ENCODE measurements at places on chromosomes 4 and X.

GRCh38 chr4:124234771-124235170 lies 477.8 kb downstream of the ANKRD50 start:
- DNase-seq: no peak

GRCh38 chrX:138745196-138745595 lies 33.7 kb upstream of the FGF13 start:
- DNase-seq: no peak

DNA sequence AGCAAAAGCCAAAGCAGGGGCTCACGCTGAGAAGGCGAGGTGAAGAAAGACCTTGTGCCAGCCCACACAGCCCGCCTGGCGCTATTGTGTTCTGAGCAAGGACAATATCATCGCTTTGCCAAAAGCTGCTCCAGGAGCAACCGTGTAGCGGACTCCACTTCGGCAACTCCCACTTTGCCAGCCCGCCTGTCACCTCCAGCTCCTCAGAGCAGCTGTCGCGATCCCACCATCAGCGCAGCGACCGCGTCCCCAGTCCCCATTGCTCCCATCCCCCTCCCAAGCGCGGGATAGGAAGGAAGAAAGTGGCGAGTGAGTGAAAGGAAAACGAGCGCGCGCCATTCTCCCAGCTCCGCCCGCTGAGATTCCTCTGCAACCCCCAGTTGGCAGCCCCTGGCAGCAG lies 759 bp downstream of the ZC4H2 start:
- no peak for DNase-seq

DNA sequence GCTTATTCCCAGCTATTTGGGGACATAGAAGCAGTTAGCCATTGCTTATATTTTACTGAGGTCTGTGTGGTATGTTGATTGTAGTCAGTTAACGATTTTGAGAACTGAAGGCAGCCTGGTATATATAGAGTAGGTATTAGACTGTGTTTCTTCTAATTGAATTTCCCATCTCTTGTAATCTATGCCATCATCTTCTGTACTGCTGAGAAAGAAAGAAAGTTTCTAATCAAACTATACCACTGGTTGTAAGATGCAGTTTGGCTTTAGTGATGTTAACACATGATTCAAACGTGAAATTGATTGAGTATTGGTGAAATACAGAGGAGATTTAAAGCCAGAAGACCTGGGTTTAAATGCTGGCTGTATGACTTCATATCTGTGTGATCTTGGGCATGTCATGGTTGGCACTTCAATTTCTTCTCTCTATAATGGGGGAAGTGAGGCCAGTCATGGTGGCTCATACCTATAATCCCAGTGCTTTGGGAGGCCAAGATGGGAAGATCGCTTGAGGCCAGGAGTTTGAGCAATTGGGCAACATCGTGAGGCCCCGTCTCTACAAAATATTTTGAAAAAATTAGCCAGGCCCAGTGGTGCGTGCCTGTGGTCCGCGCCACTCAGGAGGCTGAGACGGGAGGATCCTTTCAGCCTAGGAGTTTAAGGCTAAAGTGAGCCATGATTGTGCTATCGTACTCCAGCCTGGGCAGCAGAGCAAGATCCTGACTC lies 11.6 kb downstream of the HTT start:
- no peak for DNase-seq

GRCh38 chrX:139078761-139079280 lies 367.3 kb upstream of the FGF13 start:
- DNase-seq: no peak

- DNase-seq: no peak
Observed at GRCh38 chr4:88178626-88179231, 20.3 kb upstream of the ABCG2 start.

GRCh38 chr4:150425161-150425560 lies 156.8 kb upstream of the MAB21L2 start:
- no peak for DNase-seq

GRCh38 chr4:1628892-1629698 lies 55.0 kb downstream of the FAM53A start:
- DNase-seq: no peak

GRCh38 chr4:6093671-6094070 lies 75.4 kb upstream of the C4orf50 start:
- no peak for DNase-seq

- DNase-seq: peak; percentile 0
Observed at GRCh38 chrX:129875669-129876068, 30.3 kb upstream of the UTP14A start.

GRCh38 chr4:155787113-155787710 lies 28.4 kb downstream of the GUCY1B1 start:
- DNase-seq: peak; percentile 2

GRCh38 chr4:168600796-168601583 lies 104.1 kb downstream of the PALLD start:
- peak; percentile 77 for DNase-seq

GRCh38 chr4:110702326-110702725 lies 79.4 kb upstream of the PITX2 start:
- no peak for DNase-seq

- DNase-seq: no peak
Observed at GRCh38 chr4:2289955-2290333, 28.0 kb upstream of the MXD4 start.

- DNase-seq: peak; percentile 29
Observed at GRCh38 chr4:20615486-20616260, 84.6 kb upstream of the PACRGL start.

GRCh38 chrX:129659861-129660260 lies 5.1 kb upstream of the APLN start:
- no peak for DNase-seq

GRCh38 chr4:134505511-134505910 lies 303.9 kb upstream of the PABPC4L start:
- no peak for DNase-seq

GRCh38 chr4:188649635-188650034 lies 510.4 kb downstream of the TRIML1 start:
- no peak for DNase-seq

GRCh38 chrX:154490021-154490413 lies 412 bp downstream of the SLC10A3 start:
- no peak for DNase-seq

GRCh38 chr4:141142423-141142822 lies 9.2 kb upstream of the RNF150 start:
- DNase-seq: no peak

DNA sequence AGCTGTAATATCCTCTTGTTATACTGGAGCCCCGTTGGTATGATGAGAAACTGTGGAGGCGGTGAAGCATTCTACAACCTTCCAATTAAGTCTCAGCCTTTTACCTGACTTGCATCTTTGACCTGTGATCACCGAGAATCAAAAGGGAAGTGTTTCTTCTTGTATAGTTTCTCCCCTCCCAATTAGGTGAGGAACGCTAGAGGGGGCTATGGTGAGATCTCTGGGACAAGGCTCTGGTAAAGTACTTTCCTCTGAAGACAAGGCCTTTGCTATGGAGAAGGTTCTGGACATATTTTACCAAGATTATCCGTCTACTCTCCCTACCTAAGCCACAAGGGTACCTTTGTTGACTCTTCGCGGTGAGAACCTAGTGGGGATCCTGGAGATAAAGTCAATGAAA lies 111.3 kb downstream of the CBLL2 start:
- DNase-seq: no peak

- no peak for DNase-seq
Observed at GRCh38 chrX:75522565-75523431, at the start of gene ZDHHC15. ZDHHC15 (minus strand) TSS chrX:75523037; CDS start chrX:75523024, 13 bp downstream.

DNA sequence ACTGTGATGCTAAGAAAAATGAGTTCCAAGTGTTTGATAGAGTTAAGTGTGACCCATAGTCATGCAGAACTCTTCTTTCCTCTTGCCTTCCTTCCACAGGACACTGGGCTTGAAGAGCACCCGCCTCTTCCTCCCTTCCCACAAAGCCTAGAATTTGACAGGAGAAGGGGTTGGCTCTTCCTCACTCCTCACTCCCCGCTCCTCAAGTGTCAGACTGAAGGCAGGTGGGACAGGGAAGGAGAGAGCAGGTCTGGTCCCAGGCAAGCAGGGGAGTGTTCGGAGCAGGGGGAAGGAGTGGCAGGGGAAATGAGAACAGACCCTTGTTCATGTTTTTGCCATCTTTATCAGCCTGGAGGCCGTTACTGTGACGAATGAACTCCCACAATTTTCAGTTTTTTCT lies 10.7 kb downstream of the MAGED2 start:
- no peak for DNase-seq

DNA sequence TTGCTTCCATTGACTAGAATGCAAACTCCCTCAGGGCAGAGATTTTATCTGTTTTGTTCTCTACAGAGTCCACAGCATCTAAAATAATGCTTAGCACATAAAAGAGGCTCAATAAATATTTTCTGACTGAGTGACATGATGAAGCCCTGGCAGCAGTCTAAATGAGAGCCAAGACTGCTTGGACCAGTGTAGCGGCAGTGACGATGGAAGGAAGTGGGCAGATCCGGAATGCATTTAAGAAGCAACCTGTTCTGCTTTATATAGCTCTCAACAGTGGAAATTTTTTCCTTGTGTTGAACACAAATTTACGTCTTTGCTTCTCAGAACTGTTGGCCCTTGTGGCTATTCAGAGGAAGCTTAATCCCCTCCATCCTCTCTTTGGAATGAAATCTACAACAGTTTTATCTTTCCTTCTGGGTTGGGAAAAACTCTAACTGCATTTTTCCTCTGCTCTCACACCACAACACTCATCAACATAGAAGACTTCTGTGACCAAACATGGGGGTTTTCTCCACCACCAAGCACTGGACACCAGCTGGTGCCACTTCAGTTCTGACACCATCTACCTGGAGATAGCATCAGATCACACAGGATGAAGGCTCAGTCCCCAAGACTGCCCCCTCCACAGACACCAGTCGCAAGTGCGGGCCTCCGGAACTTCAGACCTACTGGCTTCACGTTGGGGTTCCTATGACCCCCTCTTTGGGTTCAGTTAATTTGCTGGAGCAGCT lies 7.0 kb upstream of the BEND4 start:
- no peak for DNase-seq
